ENCODE measurements at places on chromosomes 2 and 18.

DNA sequence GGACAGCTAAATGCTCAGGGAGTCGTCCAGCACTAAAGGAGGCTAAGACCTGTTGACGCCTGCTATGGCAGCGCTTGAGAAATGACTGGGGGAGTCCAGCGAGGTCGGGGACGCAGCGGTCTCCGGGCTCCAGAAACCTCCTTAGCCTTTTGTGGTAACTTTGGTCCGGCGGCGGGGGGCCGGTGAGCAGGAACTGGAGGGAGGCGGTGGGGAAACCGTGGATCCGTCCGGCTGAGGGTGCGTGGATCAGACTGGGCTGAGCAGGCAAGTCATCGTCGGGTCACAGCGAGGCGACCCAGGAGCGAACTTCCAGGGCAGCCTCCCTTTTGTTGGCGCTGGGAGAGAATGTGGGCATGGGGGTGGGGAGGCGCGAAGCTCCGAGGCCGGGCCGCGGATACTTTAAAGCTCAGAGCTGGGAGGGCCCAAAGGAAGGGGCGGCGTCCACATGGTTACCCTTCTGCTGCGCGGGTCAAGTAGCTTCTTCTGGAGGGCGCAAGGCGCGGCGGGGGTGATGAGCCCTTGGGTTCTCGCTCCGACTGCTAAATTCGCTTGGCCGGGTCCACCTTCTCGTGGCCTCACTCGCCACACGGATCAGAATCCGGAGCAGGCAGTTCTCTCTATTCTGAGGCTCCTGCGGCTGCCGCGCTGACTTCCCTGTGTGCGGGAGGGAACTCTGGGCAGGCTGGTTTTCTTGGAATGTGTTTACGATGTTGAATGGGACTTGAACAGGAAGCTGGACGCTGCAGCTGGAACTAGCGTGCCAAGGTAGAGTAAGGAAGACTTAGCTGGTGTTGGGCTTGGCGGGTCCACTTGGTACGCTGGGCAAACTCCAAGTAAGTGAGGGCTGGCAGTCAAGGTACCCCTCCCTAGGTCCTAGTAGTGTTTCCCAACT, 920 bp downstream of the GULP1 start:
- peak; percentile 73 for DNase-seq

DNA sequence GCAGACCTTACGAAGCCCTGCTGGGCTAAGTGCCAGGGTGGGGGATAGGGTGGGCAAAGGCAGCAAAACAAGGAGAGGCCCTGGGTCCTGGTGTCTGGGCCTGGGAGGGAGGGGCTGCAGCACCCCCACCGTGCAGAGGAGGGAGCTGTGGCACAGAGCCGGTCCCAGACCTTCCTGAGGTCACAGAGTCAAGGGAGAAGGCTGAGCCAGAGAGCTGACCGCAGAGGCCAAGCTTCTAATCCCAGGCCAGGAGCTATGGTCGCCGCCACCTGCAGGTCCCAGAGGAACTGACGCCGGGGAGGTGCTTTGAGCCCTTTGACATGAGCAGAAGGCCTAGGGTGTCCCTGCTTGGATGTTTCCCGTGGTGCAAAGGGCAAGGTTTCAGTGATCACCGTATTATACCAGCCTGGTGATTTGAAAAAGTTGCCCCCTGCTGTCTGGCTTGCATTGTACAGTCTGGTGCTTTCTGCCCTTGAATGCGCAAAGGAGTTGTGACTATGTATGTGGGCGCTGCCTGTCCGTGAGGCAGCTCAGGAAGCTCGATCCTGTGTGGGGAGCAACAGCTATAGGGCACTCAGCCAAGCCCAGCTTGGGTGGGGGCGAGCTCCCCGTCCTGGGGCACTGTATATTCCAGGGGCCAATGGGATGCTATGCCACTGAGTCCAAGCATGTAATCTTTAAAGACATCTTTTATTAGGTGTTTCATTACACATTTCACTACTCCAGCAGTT, 44.3 kb downstream of the EDAR start:
- peak; percentile 60 for DNase-seq

DNA sequence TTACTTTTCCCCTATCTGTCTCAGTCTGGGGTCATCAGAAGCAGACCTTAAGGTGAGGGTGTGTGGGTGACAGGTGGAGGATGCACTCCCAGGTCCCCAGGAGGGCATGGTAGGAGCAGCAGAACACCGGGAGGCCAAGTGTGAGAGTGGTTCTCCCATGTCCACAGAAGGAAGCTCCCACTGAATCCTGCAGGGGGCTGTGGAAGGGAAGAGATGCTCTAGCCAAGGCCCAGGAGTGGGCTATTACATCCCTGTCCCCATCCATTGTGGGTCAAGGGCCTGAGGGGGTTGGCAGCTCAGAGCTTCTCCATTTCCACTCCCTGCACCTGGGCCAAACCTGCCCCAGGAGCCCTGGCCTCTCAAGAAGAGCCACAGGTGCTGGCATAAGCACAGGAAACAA, 86.4 kb upstream of the KCNE4 start:
- DNase-seq = no peak

GRCh38 chr2:156309167-156309566, 23.4 kb downstream of the NR4A2 start:
- DNase-seq = no peak

DNA sequence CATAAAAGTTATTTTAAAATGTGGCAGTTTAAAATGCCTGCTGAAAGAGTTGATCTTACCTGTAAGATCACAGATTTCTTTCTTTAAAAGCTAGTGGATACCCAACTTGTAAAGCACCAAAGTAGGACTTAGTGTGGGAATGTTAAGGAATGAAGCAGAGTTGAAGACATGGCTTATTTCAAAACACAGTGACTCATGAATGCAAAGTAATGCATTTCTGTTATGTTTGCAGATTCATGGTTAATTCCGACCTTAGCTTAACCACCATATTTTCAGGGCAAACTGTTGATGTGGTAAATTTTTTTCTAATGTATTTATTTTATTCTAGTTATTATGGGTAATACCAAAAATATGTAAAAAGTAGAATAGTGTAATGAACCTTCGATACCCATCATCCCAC, 206.8 kb upstream of the FOSL2 start:
- DNase-seq = no peak

DNA sequence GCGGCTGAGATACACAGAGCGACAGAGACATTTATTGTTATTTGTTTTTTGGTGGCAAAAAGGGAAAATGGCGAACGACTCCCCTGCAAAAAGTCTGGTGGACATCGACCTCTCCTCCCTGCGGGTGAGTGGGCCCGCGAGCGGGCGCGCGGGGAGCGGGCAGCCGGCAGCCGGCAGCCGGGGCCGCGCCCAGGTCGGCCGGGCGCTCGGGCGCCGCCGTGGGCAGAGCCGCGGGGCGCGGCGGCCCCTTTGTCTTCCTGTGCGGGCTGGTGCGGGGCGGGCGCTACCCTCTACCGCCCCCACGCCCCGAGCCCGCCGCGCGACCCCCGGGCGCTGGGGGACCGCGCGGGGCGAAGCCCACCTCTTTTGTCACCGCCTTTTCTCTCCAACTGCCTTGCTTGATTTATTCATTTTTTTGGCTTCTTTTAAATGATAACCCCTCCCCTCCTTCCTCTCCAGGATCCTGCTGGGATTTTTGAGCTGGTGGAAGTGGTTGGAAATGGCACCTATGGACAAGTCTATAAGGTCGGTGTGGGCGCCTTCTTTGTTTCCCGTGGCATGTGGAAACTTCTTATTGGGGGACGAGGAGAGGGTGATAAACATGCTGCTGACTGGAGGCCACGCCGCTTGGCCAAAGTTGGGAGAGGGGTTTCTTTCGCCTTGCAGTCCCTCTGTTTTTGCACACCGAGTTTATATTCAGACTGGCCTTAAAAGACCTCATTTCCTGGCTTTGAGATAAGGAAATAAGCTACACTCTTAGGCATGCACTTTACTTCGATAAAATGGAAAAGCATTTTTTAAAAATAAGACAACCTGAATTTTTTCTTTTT, 722 bp downstream of the MAP4K4 start:
- DNase-seq = no peak

DNA sequence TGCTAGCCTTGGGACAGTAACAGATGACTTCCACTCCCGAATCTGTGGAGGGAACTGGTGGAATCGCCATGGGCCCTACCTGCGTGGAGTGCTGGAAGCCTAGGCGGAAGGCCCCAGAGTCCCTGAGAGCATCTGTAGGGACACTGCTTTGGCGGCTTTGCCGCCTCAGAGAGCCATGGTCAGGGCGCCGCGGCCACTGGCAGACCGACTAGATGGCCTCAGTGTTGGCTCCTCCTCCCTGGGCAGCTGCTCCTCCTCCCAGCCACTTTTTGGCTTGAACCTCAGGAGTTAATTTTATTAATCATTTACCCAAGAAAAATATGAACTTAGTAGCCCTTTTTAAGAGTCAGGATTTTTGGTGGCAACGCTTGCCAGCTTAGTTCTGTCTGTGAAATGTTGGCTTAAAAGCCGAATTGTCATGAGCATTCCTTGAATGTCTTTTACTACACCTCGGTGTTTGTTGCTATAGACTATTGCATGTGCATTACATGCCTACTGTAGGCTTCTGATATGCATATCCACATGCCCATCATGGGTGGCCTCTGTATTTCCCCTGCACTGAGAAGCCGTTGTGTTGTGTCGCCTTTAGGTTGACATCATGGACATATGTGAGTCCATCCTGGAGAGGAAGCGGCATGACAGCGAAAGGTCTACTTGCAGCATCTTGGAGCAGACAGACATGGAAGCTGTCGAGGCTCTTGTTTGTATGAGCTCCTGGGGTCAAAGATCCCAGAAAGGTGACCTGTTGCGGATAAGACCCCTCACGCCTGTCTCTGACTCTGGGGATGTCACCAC, 2.4 kb downstream of the KLF11 start:
- no peak for DNase-seq

GRCh38 chr2:8191427-8191826, 490.4 kb upstream of the ID2 start:
- DNase-seq = no peak

DNA sequence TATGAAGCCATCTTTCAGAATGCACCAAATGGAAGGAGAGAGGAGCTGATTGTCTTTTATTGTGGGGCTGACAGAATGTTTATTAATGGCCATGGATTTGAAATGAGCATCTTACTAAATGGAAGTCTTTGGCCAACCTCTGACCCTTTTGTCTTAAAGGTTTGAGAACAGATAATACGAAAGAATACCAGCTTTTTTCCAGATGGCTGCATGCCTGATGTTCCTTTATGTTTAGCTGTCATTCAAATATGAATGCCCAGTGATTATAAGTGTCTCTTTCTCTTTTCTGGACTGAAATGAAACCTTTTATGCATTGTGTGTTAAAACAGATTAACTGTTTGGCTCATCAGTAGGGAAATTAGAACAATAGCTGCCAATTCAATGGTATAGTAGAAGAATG, 46.0 kb downstream of the PARD3B start:
- no peak for DNase-seq

GRCh38 chr18:24465486-24465885, 5.0 kb downstream of the HRH4 start:
- no peak for DNase-seq

DNA sequence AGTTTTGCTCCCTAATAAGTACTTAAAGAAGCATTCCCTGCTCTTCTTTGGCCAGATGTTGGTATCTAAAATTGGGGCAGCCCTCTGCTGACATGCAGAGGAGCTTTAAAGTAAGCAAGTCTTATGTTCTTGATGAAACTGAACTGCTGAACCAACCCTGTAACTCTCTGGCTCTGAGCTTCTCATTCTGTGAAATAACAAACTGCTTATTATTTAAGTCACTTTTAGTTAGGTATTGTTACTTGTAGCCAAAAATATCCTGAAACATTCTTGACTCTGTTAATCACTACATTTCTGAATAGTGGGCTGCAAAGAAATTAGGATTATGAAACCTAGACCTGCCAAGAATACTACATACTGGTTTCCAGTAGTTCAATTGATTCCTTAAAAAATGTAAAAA, 15.5 kb downstream of the PPP3R1 start:
- no peak for DNase-seq

DNA sequence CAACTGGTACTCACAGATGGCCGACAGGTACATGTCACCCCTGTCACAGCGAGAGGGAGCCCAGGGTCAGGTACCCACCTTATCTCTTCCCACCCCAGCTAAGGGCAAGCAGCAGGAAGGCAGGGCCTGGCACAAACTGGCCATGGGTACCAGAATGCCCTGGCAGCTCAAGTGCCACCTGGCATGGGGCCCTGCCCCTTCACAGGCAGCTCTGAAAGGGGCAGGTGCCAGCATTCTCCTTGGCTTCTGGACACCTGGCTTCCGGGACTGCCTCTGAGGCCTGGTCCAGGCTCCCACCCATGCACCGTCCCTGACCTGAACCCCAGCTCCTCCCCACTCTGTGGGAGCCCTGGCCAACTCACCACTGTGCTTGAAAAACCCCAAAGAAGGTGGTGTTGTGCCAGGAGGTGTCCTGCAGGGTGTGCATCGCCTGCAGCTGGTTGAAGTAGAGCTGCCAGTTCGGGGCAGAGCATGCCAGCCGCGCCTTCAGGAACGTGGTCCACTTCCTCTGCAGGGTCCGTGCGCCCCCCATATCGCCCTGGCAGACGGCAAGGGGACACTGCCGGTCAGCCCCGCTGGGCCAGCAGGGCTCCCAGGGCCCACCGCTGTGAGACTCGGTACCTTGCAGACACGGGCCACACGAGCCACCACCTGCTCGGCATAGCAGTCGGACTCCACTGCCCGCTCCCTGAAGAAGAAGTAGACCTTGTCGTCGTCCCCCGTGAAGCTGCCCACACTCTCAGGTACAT, 5.4 kb downstream of the SEMA4C start:
- no peak for DNase-seq

DNA sequence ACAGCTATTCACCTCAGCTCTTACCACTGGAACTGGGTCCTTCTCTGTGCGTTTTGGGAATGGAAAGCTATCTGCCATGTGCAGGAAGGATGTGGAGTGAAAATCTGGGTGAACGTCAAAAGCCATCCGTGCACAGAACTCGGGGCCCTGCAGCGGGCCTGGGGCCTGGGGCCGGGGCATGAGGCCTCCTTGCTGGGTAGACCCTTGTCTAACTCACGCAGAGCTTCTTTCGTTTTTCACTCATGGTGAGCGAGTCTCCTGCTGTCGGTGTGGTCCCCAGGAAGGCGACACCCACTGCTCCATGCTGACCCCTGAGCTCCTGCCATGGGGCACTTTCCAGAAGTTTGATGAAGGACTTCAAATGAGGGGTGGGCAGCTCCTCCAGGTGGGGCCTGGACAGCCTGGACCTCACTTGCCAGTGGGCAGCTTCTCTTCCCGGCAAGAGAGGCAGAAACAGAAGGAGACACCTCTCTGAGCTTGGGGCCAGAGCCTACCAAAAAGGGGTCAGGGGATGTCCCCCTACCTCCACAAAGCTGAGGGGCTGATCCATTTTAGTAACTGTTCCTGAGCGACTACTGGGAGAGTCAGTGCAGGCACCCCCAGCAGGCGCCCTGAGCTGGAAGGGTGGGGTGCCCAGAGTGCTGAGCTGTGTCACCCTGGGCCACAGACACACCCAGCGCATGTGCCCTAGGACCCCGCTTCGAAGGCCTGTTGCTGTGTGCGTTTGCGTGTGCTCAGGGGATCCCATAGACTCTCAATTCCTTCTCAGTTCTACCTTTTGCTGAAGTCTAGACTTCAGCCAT, 117.7 kb upstream of the HDAC4 start:
- DNase-seq = no peak

DNA sequence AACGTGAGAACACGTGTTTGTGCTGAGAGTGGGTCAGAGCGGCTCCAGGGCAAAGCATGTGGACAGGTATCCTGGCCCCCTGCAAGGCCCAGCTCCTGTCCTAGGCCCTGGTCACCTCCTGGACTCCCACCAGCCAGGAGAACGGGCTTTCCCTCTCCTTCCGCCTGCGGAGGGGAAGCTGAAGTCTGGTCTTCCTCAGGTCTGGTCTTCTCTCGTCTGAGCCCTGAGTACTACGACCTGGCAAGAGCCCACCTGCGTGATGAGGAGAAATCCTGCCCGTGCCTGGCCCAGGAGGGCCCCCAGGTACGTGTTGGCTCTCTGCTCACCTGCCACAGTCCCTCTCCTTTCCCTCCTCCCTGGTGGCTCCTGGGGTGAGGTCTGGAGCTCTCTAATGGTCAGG, 963 bp downstream of the GNLY start:
- no peak for DNase-seq

All from WERI-Rb-1 (cell line).